ENCODE measurements at places on chromosomes 1 and 21.

DNA sequence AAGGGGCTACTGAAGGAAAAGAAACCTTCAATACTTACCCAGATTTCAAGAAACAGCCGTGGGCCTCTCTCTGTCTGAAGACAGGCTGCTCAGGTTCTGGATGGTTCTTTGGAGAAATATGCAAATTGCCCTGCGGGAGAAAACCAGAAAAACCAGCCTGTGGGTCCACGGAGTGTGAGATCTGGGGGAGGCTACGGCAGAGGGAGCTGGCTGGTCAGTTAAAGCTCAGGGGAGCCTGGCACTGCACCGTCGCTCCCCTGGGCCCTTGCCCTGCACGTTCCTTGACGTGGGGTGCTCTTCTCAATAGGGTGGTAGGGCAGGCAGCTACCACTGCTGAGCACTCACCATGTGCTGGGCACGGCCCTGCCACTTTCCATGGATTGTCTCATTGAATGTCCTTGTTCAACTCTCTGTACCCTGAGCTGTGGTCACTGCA, 12.7 kb downstream of the TMCO4 start:
- DNase-seq, result no peak

- DNase-seq, result peak; percentile 49
Measured at GRCh38 chr21:39016740-39017315, 166.4 kb downstream of the PSMG1 start.

GRCh38 chr21:36132696-36133095, 2.2 kb upstream of the CBR3 start:
- no peak for DNase-seq

DNA sequence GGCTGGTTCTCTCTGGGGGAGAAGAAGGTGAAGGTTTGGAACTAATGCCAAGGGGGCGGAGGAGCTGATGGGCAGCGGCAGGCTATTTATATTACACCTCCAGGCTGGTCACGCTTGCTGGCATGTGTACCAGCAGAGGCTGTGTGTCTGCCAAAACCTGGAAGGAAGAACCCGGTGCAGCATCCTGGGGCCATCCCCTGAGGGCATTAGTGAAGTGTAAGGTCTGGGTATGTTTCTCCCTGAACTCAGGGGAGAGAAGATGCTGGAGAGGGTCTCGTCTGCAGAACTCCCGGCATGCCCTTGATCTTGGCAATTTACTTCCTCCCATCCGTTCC, 5.3 kb downstream of the DISP3 start:
- DNase-seq, result no peak

GRCh38 chr1:32200226-32201010, at the start of gene CCDC28B:
Gene CCDC28B (plus strand): TSS chr1:32200595. CDS start chr1:32201936, 1,341 bp downstream.
- peak; percentile 73 for DNase-seq

GRCh38 chr1:30008372-30008997, 714.9 kb downstream of the MATN1 start:
- DNase-seq, result no peak

DNA sequence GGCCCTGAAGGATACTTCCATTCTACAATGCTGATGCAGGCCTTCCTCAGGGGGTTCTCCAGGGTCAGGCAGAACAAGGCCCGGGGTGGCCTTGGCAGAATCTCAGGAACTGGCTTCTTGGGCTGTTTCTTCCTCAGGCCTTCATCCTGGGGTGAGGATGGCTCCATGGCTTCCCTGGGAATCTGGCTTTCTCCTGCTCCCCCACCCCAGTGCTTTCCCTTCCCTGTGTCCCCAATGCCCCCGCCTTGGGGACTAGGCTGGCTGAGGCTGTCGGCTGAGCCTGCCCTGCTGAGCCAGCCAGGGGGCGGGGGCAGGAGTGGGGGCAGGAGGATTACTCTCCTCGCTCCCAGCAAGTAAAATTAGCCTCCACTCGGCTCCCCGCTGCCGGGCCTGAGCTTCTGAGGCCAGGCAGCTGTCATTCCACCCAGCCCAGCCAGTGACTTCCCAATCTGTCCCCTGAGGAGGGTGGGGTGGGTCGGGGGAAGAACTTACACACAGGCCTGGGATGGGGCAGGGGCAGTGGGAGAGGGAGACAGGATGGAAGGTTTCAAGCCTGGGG, at the start of gene CACNA1S:
CACNA1S (minus strand) TSS at position 254 of the 559 bp plus-strand sequence; CDS start at position 167, 87 bp downstream.
- no peak for DNase-seq

DNA sequence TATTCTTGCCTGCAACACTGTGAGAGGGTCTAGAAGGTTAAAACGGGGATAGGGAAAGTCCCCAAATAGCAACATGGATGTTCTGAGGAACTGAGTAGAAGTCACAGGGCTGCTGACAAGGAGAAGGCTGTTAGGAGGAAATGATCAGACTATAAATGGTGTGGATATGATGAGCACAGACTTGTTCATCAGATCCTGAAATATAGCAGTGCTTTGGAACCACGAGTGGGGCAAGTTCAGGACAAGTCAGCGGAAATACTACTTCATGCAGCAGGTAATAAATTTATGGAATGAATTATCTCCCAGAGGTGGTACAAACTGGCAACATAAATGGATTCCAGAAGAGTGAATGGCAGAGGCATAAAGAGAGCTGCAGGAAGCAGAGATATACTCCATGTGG, 3.2 kb upstream of the KIAA0040 start:
- no peak for DNase-seq

DNA sequence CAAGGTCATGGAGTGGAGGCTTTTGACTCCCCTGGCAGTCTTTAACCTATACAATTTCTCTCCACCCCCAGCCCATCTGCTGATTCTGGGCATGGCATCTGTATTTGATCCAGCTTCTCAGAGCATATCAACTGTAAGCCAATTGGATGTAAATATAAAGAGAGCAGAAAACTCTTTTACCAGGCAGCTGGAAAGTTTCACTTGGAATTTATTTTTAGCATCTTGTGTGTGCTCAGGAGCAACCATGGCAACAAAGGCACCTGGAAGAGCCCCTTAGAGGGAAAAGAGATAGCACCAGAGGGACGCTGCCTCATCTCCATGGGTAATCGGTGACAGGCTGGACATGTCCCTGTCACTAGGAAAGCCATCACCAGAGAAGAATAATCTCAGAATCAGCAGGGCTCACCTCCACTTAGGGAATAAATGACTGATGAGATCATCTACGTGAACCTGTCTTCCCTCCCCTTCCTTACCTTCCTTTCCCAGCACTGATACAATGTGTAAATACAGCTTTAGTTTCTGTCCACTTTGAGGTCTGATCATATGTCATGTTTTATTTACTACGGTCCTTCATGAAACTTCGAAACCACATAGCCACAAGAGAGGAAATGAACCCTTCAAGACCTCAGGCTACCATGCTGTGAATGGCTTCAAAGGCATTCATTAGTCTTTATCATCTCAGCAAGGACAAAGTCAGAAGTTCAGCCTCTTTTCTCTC, 25.3 kb upstream of the SIPA1L2 start:
- no peak for DNase-seq

DNA sequence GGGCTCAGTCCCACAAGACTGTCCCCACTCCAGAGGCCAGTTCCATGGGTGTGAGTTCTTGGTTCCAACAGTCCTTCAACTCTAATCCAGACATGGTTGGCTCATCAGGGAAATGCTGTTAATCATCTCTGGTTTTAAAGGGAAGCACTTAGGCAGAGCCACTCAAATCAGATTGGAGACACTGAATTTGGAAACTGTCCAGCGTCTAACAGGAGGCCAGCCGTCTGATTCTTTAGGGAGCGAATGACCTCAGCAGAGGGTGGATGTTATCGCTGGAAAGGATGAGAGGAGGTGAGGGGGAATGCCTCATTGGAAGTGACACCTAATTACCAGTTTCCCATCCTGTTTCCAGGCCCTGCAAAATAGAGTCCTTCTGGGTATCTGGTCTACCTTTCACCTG, 22.8 kb upstream of the LRRC38 start:
- DNase-seq, result no peak

DNA sequence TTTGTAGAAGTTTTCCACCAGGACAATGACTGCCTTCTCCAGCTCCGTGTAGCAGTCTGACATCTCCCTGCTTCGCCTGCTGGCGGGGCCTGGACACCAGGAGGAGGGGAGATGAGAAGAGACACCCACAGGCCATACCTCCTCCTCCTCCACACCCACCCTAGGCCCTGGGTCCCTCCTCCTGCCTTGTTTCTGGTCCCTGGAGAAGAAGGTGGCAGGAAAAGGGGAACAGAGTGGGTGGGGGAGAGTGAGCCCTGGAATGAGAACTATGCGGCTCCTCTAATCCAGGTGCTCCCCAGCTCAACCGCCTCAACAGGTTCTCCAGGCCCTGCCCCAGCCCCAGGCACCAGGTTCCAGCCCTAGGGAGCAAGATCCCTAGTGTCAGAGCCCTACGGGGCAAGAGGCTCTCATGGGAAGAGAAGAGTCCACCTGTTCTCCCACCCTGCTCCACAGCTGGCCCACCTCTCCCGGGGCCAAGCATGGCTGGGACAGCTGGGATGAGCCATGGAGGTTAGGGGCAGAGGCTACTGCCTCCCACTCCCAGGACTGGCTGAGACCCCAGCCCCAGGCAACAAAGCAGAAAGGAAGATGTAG, 4.8 kb downstream of the S100A16 start:
- DNase-seq, result no peak

GRCh38 chr1:118914379-118915161, 73.6 kb downstream of the TBX15 start:
- DNase-seq, result no peak

DNA sequence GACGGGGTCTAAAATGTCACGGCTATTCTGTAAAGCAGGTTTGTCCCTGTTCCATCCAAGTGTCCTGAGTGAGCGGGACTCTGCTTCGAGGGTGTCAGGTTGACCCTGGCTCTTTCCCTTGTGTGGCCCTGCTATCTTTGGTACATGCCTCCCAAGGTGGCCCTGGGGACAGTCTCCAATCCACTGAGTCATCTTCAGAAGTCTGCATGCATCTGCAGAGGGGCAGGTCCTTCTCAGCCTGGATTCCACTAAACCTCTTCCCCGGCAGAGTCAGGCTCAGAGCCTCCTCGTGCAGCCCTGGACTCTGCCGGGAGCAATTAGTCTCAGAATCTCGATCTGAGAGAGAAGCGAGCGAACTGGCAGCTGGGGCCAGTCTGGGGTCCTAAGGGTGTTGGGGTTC, 50.1 kb upstream of the KCNJ15 start:
- DNase-seq, result no peak

DNA sequence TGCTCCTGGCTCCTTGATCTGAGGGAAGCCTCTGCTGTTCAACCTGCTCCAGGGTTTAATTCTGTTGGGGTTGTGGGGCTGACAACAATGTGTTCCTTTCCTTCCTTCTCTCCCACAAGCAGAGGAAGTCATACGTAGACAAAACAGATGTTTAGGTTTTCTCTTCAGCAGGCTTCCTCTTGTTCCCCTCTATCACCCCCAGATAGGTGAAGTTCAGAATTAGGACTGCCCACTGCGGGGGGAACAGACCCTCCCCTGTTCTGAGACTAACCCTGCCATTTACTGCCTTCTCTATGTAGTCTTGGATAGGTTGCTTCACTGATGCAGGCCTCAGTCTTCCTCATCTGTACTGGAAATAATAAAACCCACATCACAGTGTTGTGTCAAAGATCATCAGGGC, 30.0 kb upstream of the NRDC start:
- DNase-seq, result no peak

- DNase-seq, result no peak
Measured at GRCh38 chr1:147052677-147053076, 114.6 kb downstream of the NBPF12 start.

DNA sequence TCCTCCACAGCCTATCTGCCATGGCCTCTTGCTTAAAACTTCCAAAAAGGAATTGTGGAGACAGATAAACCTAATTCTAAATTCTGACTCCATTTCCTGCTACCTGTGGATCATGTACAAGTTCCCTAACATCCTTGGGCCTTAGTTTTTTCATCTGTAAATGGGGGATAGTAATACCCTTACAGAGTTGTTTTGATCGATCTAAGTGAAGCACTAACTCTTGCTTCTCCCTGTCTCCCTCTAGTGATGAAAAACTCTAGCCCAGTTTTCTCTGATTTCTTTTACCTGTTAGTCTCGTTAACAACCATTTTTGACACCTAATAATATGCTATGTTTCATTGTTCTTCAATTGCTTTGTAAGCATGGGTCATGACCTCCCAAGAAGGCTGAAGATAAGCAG, 65.9 kb downstream of the TM2D1 start:
- no peak for DNase-seq

DNA sequence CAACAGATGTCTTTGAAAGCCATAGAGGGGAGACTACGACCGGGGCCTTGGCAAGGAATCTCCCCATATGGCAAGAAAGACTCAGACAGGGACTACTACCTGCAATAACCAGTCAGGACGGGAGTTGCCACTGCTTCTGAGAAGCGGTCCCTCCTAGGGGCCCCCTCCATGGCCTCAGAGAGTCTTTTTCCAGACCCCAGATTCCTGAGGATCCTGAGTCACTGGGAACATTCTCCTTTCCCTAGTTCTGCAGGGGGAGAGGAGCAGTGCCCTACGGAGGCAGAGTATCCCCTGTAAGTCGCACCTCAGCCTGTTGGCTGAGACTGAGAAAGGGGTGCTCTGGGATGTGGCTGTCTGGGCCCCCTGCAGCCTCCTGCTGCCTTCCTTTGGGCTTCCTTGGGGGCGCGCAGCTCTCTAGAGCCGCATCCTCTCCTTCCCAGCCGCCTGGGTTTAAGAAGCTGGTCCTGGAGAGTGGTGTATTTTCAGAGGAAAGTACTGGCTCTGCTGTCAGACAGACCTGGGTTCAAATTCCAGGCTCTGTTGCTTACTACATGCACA, 7.8 kb downstream of the GLIS1 start:
- DNase-seq, result no peak

DNA sequence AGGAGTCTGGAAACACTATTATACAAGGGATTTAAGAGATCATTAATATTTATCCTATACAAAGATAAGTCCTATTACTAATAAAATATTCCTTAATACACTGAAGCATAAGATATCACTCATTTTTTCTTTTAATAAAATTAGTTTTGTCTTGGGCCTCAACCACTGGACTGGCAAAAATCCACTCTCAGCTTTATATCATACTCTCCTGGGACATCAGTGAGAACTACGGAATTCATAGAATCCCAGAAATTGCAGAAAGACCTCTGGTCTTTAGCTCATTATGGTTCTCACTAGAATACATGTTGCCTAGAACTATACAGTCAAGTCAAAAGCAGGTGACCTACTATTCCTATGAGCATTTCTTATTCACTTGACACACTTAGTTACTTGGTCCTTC, 285.0 kb downstream of the LRRC40 start:
- no peak for DNase-seq

- DNase-seq, result no peak
Measured at GRCh38 chr1:3711780-3712451, 40.3 kb upstream of the CCDC27 start.

DNA sequence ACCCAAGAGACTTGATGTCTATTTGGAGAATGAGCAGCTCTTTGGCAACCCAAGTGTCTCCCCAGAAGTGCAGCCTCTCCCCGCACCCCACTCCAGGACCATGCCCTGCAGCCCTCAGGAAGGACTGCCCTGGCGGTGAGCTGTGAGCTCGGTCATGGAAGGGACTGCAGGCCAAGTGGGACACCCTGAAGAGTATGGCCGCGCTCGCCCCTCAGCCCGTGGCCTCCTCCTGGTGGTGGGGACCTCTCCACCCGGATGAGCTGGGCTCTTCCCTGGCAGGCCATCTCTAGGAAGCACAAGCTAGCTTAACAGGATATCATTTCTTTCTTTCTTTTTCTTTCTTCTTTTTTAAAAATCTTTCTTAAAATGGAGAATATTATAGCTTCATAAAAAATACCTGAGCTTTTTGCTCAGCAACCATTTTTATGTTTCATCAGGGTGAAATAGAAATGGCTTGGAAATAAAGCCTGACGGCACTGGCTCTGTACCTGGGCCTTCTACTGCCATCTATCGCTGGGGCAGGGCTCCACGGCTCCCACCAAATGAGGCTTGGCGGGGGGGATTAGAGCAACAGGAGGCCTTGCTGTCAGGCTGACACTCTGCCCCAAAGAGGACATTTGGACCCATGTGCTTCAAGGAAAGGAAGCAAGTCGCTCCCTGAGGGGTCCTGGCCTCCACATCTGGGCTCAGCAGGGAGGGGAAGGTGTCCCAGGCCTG, 296.2 kb upstream of the VAMP3 start:
- no peak for DNase-seq

Data from amniotic epithelial cell (primary cell).